ENCODE measurements at places on chromosomes 7 and 10.

DNA sequence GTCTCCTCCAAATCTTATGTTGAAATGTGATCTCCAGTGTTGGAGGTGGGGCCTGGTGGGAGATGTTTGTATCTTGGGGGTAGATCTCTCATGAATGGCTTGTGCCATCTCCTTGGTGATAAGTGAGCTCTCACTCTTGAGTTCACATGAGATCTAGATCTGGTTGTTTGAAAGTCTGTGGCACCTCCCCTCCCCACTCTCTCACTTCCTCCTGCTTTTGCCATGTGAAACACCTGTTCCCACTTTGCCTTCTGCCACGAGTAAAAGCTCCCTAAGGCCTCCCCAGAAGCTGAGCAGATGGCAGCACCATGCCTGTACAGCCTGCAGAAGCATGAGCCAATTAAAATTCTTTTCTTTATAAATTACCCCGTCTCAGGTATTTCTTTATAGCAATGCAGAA, 23.5 kb downstream of the TMEM229A start:
- DNase-seq, result no peak

DNA sequence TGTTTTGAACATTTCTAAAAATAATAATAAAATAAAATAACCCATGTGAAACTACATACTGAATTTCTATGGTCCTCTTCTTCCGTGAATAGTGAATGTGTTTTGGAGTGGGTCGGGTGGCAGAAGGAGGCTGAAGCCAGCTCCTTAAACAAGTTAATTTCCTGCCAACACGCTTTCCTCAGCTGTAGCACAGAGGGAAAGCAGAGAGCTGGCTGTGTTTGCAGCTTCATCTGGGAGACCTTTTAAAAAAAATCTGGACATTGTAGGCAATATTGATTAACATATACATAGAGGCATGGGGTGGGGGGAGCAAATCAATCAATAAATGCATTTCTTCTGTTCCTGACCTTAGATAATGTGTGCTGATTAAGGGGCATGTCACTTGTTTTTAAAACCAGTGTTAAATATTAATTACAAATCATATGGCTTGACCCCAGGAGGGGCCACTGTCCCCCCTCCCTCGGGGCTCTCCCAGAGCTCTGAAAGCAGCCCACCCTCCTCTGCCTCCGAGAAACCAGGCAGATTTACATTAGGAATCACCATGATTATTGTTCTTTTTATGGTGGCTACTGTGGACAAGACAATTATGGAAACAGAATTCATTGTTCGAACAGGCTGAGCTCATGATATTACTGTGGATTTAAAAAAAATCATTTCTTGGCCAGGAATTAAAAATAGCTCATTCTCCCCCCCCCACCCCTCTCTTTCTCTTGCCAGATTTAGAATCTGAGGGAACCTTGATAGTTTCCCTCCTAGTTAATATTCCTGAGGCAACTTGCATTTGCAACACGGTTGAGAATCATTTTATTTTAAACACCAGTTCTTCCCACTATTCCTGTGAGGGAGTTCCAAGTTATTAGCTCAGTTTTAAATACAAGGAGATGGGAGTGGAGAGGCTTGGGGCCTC, 100.5 kb upstream of the CARD11 start:
- no peak for DNase-seq

- no peak for DNase-seq
These were observed 27.9 kb upstream of the SLC16A12 start for GRCh38 chr10:89563311-89563710.

DNA sequence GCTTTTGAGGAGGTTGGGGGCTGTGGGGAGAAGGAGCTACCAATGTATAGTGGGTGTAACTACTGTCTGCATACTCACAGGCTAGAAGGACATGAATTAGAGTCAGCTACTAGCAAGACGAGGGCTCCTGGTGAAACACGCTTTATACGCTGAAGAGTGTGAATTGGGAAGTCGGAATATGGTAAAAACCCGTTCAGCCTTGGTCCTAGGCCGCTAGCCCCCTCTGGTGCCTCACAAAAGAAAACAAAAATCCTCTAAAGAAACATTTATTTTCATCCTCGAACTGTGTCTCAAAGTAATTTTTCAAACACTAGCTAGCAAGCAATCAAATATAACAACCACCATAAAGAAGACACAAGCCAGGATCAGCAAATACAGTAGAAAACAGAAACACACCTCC, 338.1 kb upstream of the SEMA3C start:
- peak; percentile 71 for DNase-seq

- DNase-seq, result peak; percentile 78
These were observed 15.9 kb upstream of the ADCK2 start for GRCh38 chr7:140656548-140657515.
